Effector CD4-positive, alpha-beta T cell (primary cell): ENCODE measurements at places on chromosomes 2 and 18.

- DNase-seq, result no peak
Measured at GRCh38 chr18:577643-578375, 2.4 kb upstream of the CETN1 start.

GRCh38 chr2:219306047-219306446 is 3.2 kb downstream of the PTPRN start:
- no peak for DNase-seq

GRCh38 chr2:232292395-232293154 is 86.0 kb upstream of the ALPP start:
- peak; percentile 16 for DNase-seq

- no peak for DNase-seq
Measured at GRCh38 chr2:56182420-56182819, 1.4 kb upstream of the CCDC85A start.

- no peak for DNase-seq
Measured at GRCh38 chr2:118841828-118842461, 5.5 kb downstream of the EN1 start.

DNA sequence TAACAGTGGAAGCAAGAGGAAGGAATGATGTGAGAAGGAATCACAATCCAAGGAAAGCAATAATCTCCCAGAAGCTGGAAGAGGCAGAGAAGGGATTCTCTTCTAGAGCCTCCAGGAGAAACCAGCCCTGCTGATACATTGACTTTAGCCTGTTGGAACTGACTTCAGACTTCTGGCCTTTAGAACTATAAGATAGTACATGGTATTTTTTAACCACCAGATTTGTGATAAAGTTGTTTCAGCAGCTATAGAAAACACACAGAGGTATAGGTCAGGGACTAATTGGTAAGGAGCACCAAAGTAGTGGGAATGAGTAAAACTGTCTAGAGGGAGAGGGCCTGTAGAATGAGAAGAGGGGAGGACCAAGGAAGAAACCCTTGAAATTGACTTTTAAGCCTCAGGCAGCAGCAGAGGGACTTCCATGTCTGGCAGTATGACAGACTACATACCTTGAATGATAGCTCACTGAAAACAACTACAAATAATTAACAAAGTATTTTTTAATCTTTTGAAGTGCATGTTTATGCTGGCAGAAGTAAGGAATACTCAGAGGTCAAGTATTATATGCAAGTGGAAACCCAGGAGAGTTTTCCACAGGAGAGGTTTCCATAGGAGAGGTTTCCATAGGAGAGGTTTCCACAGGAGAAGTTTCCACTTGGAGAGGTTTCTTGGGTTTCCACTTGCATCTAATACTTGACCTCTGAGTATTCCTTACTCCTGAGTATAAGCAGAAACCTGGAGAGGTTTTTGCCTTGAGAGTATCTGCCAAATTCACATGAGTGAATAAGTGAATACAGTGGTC is 33.8 kb upstream of the TMEM17 start:
- DNase-seq, result no peak

DNA sequence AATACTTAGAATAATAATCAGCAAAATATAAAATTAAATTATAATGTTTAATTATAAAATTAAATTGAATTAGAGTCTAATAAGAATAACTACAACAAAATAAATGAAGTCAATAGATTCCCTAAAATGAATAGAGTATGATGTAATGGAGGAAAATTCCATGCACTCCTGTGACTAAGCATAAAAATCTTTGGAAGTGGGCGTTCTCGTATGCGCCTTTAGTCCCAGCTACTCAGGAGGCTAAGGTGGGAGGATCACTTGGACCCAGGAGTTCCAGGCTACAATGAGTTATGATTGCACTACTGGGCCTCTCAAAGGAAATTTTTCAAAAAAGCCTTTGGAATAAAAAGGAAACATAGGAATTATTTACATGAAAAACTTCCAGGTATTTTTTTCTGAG is 955.4 kb upstream of the POU3F3 start:
- no peak for DNase-seq

GRCh38 chr2:43001055-43001378 is 208.6 kb upstream of the HAAO start:
- DNase-seq, result no peak

GRCh38 chr2:122636097-122636496 is 880.6 kb downstream of the TSN start:
- DNase-seq, result no peak

DNA sequence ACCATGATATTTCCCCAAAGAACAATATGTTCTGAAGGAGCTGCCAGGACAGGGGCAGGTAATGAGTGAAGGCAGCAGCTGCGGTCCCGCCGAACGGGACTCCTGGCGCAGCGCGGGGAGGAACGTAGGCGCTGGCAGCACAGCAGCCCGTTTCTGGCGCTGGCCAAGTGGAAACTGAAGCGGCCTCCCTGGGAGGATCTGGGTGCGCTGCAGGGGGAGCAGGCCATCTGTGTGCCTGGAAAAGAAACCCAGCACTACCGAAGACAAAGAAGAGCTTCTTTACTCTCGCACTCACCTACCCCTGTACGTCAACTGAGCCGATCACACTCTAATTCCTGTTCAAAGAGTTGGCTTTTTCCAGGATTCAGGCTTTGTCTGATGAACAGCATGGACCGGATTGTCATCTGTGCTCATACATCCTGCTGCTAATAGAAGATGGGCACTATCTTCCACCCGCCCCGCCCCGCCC is 11.8 kb downstream of the G6PC2 start:
- no peak for DNase-seq

DNA sequence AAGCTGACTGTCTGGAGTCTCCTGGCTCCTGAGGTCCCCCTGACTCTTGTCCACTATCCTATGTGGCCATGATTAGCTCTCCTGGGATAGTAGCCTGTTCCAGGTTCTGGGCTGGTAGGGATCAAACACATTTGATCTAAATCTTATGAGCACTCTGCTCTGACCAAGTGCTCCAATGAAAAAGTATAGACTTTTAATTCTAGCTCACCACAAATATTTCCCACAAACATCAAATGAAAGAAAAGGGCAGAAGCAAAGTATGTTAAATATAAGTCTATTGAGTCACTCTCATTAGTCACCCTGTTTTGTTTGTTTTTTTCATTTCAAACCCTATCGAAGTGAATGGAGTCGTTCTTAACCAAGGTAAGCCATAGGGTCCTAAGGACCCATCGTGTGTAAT is 39.7 kb upstream of the NEDD4L start:
- no peak for DNase-seq

DNA sequence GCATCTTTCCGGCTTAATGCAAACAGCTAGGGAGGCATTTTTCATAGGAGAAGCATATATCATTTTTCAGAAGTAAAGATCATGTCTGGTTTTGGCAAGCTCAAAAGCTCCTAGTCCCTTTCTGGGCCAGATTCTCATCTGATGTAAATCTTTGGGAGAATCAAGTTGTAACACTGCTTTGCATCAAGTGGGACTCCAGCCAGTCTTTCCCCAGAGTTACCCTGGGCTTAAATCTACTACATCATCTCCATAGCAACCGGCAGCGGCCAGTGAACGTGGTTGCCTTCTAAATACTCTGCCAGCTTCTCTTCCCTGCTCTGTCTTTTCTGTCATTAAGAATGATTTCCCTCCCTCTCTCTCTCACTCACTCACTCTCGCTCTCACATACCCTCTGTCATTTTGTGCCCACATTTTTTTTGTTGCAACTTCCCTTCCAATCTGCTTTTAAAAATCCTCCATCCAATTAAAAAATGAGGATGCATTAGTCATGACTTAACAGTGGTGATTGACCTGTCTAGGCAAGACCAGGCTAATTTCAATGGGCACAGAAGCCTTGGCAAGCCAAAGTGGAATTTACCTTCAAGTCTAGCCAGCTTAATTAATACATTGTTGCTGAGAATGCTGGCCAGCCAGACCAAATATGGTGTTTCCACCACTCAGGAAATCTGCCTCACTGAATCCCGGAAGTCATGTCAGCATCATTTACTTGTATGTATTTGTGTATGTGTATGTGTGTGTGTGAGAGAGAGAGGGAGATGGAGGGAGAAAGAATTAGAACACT is 93.0 kb downstream of the NRP2 start:
- DNase-seq, result no peak

DNA sequence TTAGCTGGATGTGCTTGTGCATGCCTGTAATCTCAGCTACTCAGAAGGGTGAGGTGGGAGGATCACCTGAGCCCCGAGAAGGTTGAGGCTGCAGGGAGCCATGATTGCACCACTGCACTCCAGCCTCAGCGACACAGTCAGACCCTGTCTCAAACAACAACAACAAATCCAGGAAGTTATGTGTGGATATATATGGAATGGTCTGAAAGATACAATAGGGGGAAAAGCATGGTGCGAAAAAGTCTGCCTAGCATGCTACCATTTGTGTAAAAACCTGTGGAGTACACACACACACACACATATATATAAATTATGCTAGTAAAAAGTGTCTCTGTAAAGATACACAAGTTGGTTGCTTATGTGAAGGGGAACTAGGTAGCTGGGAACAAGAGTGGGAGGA is 6.9 kb upstream of the HOXD1 start:
- DNase-seq, result no peak

- DNase-seq, result peak; percentile 76
Measured at GRCh38 chr2:43637030-43637803, at the start of gene PLEKHH2. PLEKHH2 (plus strand) TSS chr2:43637260; CDS start chr2:43644674, 7,414 bp downstream.

DNA sequence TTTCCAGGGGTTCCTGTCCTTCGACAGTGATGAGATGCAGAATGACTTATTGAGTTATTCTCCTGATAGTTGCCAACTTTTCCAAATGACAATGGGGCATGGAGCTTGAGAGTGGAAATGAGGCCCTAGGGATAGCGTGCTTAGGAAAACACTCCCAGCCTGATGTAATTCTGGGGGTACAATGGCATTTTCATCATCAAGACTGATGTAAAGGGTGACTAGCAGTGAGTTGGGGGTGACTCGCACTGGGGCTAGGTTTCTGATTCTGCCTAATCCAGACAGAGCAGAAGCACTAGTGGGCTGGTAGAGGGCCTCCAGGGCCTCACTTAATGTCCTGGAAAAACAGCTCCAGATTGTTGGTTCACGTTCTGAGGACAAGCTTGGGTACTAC is 34.0 kb upstream of the IL37 start:
- DNase-seq, result no peak
